ENCODE measurements at places on chromosomes 7 and 10. TPM values are rescaled to one million over a fixed set of nuclear protein-coding genes. Genes with fewer than 3 reads are reported as not detected.

OPALIN gene
- total RNA-seq: not detected

PON3 gene
- total RNA-seq: 0.13 TPM

SPDYE8 gene
- not detected for total RNA-seq

ZNF746 gene
- total RNA-seq: 19.5 TPM

GJD4 gene
- 0.10 TPM for total RNA-seq

CDNF gene
- 2.6 TPM for total RNA-seq

PON1 gene
- total RNA-seq: not detected

TAS2R4 gene
- total RNA-seq: 1.9 TPM

EGR2 gene
- 1.7 TPM for total RNA-seq

OLAH gene
- 0.26 TPM for total RNA-seq

AKR1C3 gene
- total RNA-seq: 74.1 TPM

EN2 gene
- total RNA-seq: not detected

COL17A1 gene
- 1.1 TPM for total RNA-seq
